ENCODE measurements at places on chromosomes 4 and X.

DNA sequence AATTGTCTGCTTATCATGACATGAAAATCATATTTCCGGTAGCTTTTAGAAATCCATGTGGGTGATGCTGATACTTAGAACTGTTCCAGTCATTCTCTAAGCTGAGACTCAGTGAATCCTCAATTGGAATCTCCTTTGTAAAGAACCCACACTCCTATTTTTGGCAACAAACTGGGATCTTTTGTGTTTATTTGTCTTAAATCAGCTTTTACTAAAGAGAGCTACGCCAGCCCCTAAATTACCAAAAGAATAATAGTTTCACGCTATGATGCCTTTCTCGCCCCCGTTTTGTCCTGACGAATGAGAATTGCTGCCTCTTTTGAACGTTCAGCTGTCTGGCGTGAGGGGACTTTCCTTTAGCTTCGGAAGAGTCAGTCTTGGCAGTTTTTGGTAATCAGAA is 195.9 kb downstream of the SHOX start:
- no peak for DNase-seq

DNA sequence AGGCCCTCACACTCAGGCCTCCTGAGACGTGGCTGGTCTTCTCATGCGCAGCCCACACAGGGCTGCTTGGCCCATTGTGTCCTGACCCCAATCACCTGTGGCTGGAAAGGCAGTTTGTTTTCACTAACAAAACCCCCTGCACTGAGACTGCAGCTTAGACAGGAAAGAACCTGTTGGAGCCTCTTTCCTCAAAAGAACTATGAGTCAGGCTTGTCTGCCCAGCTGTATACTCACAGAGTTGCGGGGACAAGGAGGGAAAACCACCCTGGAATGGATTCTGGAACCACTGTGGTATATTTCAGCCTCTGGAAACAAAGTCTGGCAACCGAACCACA is 5.2 kb upstream of the TMEM156 start:
- no peak for DNase-seq

DNA sequence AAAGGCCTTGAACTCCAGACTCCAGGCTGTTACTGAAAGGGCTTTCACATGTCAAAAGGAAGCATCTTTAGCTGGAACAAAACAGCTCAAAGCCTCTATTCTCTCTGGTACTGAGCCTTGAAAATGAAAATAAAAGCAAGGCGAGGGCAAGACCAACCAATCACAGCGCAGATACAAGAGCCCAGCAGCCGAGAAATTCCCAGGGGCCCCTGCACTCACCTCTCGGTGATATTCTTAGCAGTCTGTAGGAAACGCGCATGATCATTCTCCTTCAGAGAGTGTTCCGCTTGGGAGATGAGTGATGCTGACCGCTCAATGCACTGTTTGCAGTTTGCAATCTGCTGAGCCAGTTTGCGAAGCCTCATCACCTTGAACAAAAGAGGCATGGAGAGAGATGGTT is 138.1 kb downstream of the MID1 start:
- no peak for DNase-seq

DNA sequence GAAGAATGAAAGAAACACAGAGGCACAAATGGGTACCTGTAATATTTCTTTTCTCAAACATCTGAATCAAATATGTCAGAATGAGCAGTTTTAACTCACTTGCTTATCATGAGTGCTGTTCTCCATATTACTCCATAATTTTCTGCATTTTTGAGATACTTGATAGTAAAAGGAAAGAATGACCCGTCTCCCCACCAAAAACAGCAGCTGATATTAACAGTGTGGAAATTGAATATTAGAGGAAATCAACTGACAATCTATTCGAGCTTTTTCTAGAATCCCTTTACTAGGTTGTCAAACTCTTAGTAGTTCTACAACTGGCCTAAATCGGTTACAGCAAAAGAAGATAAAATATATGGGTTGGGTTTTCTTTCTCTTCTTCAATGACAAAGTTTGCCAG is 49.9 kb upstream of the HELT start:
- DNase-seq = no peak

GRCh38 chr4:54542119-54542438 is 115.7 kb upstream of the KIT start:
- no peak for DNase-seq

GRCh38 chr4:14701389-14701788 is 300.9 kb upstream of the CPEB2 start:
- DNase-seq = no peak

- no peak for DNase-seq
These were observed 265.9 kb downstream of the ZNF674 start for GRCh38 chrX:46279214-46279924.

DNA sequence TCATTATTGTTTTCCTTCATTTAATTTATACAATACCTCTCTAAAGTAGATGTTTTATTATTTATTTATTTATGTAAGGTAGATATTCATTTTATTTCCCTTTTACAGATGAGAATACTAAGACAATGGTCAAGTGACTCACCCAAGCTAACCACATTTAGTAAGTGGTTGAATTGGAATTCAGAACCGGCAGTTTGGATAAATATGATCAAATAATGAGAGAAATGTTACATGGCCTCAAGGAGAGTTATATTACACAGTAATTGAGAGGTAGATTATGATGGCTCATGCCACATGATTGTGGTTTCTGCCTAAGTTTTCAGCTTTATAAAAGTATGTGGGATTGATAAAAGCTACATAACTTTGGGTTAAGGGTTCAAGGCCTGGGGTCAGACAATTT is 239.4 kb upstream of the BOD1L1 start:
- no peak for DNase-seq

- DNase-seq = no peak
These were observed 1049.1 kb upstream of the TENM3 start for GRCh38 chr4:181194096-181194495.

DNA sequence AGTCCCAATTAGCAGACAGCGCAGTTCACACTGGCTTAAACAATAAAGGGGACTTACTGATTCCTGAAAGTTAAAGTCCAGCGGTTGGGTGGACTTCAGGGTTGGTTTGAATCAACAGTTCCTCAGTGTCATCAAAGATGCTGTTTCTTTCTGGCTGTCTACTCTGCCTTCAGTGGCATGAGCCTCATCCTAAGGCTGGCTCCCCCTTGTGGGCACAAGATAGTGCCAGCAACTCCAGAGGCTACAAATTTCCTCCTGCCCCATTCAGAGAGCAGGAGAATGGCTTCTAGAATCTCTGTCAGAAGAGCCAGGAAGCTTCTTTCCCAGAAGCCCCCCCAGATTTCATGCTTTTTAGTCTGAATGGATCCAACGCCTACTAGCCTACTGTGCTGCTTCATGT is 82.4 kb upstream of the MTM1 start:
- DNase-seq = no peak

GRCh38 chr4:167233685-167234315 is 494 bp downstream of the SPOCK3 start:
- DNase-seq = no peak

DNA sequence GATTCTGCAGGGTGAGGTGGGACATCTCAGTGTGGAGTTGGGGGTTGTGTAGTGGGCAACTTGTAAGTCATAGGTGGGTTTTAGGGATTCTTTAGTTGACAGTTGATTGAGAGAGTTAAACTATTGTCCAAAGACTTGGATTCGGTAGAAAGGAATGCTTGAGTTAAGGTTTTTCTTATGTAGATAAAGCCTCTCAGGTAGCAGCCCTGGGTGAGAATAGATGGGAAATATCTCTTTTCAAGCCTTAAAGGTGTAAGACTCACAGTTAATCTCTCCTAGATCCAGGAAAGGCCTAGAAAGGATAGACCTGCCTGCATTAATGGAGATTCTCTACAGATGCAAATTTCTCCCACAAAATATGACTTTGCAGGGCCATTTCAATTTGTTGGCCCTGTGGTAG is 108.4 kb downstream of the ARSJ start:
- DNase-seq = no peak

GRCh38 chr4:41052287-41052686 is 162.1 kb downstream of the APBB2 start:
- no peak for DNase-seq

GRCh38 chrX:31260351-31260750 is 188.5 kb upstream of the FTHL17 start:
- DNase-seq = no peak

DNA sequence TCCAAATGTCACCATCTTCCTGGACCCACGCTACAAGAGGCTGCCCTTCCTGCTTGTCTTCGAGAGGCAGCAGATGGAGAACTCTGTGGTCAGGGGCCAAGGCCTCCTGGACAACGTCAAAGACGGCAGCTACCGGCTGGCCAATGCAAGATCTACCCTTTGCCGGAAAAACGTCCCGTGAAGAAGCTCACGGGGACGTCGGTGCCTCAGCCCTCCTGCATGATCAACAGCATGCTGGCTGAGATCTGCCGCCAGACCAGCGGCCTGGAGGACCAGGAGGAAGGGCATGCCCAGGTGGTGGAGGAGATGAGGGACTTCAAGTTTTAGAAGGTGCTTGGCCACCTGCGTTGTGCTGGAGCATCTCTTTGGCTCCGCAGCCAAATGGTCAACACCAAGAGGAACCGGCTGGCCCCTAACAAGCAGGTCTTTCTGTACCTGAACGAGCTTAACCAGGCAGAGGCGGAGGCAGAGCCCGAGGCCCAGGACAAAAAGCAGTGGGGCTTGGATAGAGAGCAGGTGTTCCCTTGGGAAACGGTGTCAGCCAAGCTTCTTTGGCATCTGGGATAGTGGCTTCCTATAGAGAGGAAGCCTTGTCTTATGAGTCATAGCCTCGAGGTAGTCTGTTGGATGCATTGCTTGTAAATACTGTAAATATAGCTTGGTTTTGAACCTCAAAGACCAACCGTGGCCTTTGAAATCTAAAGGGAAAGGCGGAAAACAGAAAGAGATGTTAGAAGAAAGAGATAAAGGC is 94.8 kb upstream of the ELOVL6 start:
- DNase-seq = no peak

- DNase-seq = no peak
These were observed 14.0 kb downstream of the RASL11B start for GRCh38 chr4:52876069-52876468.

GRCh38 chrX:14676431-14676830 is 147.1 kb downstream of the GLRA2 start:
- no peak for DNase-seq

GRCh38 chr4:32106767-32107166 is 1386.6 kb downstream of the PCDH7 start:
- DNase-seq = no peak

DNA sequence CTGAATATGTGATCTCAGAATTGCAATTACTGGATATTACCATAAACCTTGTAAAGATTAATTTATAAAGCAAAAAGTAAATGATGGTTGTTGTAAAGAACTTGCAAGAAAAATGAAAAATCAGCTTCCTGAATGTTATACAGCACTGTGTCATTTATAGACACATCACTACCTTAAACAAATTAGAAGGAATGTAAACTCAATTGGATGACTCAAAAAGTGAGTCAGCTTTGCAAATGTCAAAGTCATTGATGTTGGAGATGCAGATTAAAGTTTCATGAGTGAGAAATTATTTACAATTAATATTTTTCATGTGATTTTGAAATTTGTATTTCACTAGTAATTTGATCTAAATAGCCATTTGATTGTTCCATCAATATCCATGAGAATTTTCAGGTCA is 193.2 kb downstream of the RAPGEF2 start:
- no peak for DNase-seq

GRCh38 chr4:114945616-114946015 is 167.8 kb downstream of the NDST4 start:
- no peak for DNase-seq

GRCh38 chr4:126541820-126542219 is 1090.9 kb upstream of the INTU start:
- DNase-seq = no peak

- no peak for DNase-seq
These were observed 1.2 kb downstream of the CD38 start for GRCh38 chr4:15779306-15779705.

DNA sequence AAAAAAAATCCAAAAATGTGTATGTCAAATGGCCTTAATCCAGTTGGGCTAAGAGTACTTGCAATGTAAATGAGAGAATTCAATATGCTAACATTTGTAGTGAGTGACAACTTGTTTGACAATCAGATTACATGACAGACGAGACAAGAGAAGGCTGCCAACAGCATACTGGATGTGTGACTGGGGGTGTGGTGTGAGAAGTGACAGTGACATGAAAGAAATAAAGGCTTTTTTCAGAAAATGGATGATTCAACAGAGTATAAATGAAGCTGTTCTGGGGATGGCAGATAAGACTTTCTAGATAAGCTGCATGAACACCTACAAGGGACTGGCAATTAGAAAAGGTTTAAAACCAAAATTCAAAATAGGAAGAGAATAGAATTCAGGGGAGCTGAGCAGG is 143.4 kb downstream of the CENPC start:
- no peak for DNase-seq

All from stimulated activated CD8-positive, alpha-beta memory T cell treated with anti-CD3 and anti-CD28 coated beads, Interleukin-15, amount 100 ng/mL, for 24 hours (primary cell).